ENCODE measurements at places on chromosomes 13 and 19.

- no peak for DNase-seq
Observed at GRCh38 chr19:6396305-6396704, 3.3 kb upstream of the GTF2F1 start.

GRCh38 chr19:30407068-30407709 lies 35.0 kb downstream of the ZNF536 start:
- DNase-seq: no peak

DNA sequence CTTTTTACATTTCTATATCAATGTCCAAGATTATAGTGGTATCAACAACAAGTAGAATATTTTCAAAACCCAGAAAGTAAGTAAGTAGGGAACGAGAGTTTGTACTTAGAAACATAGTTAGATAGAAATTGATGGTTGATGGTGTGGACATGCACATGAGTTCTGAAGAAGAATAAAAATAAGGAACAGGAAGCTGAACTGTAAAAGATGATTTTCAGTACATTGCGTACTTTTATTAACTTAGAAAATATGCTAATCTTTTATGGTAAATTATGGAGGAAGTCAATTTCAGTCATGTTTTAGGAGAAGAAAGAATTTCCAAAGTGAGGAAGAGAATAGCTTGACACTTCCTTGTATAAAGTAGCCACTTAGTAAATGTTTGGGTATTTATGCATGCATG lies 12.3 kb upstream of the GPR18 start:
- DNase-seq: no peak

DNA sequence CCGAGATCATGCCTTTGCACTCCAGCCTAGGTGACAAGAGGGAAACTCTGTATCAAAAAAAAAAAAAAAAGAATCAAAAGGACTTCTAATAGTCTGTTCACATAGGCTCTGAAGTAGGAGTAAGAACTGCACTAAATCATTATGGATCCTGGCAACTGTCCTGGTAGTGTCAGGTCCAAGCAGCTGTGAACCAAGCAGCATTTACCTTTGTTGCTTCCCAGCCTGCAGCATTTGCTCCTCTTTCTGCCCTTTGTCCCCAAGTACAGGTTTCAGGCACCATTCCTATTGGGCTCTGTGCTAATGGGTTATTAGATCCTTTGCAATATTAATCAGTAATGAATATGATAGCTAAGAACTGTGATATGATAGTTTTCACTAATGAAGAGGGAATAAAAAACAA lies 77.4 kb upstream of the NBEA start:
- no peak for DNase-seq

DNA sequence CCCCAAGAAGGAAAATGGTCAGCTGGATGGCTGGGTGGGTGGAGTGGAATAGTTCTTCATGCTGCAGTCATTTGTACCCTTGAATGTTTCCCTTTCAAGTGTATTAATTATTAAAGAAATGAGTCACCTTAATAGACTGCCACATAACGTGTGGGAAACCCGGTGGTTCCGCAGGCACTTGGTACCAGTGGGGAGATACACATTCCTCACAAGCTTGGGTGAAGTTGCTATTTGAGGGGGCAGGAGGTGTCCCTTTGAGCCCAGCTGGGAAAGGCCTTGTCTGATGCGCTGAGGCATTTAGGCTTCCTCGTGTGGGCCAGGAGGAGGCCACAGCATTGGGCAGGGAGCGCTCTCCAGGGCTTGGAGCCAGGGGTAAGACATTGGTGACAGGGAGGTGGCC lies 57.7 kb downstream of the ATP8A2 start:
- DNase-seq: no peak

GRCh38 chr19:46179076-46179759 lies 31.2 kb downstream of the IGFL2 start:
- no peak for DNase-seq

DNA sequence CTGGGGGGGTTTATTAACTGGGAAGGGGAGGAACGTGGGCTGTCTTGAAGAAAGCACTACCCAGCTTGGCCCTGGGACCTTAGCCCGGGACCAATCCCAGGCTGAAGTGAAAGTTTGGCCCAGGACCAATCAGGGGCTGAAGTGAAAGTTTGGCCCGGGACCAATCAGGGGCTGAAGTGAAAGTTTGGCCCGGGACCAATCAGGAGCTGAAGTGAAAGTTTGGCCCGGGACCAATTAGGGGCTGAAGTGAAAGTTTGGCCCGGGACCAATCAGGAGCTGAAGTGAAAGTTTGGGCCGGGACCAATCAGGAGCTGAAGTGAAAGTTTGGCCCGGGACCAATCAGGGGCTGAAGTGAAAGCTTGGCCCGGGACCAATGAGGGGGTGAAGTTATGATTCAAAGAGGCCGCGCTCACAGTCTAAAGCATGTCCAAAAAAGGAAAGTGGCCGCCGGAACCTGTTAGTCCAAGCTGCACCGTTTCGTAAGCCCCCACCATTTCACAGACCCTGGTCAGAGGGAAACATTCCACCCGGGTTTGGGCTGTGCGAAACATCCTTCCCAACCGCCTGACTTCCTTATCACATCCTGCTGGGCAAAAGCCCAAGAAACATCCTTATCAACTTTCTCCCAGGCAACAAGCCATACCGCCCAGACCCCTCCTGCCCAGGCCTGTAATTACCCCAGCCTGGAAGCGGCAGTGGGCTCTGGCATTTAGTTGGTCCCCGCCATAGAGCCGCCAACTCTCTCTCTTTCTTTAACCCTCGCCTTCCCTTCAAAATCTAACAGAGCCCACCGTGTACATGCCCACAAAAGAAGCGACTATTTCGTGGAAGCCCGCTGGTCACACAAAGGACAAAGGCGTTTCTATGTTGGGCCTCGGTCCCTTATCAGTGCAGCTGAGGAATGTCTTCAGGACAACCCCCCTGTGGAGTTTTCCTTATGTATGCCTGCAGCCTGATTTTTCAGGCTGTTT lies 1.1 kb downstream of the ZNF850 start:
- no peak for DNase-seq

Data from vagina (tissue), 2 donors.